ENCODE measurements at places on chromosomes 16 and 17.

DNA sequence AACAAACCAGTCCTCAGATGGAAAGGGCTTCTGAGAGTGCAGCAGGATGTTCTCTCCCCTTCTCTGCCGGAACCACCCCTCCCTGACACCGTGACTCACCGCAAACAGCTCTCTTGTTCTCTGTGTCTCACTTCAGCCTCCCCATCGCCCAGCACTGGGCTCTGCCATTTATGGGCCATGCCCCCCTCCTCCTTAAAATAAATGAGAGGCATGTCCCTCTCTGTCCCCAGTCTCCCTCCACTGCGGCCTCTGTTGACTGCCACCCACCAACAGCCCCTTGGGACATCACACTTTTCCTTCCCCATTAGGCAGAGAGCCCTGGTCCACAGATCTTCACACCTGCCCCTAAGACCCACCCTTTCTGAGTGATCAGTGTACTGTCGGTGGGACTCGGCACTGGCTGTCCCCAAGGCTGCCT lies 6.3 kb downstream of the CCDC102A start:
- peak; percentile 63 for DNase-seq

GRCh38 chr17:32558997-32559650 lies 72.3 kb downstream of the CDK5R1 start:
- no peak for DNase-seq

- DNase-seq, result peak; percentile 86
Measured at GRCh38 chr17:17900615-17901520, 64.1 kb upstream of the SREBF1 start.

GRCh38 chr17:33021731-33022408 lies 30.2 kb downstream of the SPACA3 start:
- no peak for DNase-seq

DNA sequence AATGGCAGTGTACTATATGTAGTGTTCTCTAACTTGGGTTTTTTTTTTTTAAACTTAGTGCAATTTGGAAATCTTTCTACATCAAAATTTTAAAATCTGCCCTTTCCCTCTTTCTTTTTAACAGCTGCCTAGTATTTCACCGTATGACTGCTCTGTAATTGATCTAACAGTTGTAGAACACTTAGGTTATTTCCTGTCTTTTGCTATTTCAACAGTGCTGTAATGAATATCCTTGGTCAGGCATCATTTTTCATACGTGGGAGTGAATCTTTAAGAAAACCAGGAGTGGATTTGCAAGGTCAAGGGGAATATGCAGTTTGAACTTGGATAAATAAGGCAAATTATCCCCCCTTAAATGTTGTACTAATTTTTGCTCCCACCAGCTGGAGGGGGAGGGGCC lies 3.8 kb downstream of the NLRC5 start:
- DNase-seq, result no peak

GRCh38 chr17:50640686-50641351 lies 6.1 kb downstream of the ABCC3 start:
- no peak for DNase-seq

- no peak for DNase-seq
Measured at GRCh38 chr16:1155353-1156054, 2.6 kb downstream of the CACNA1H start.

DNA sequence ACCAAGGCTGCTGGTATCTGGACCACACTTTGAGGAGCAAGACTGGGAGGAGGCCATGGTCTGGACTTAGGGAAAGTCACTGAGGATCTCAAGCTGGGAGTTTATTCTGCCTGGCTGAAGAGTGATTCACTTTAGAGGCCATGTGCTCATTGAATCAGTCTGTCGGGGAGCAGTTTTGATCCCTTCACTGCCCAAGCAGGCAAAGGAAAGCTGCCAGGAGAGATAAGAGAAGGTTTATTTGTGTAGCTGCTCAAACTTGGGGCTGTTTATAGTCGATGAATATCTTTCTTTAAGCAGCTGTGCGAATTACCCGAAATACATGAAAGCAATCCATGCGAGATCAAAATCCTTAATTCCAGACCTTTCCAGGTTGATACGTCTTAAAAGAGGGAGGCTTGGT lies 544.4 kb upstream of the EEF2KMT start:
- DNase-seq, result no peak
